Myocyte (in vitro differentiated cells): ENCODE measurements at places on chromosomes 2 and 18. TPM values are rescaled to one million over a fixed set of nuclear protein-coding genes. Genes with fewer than 3 reads are reported as not detected.

GRCh38 chr2:53768242-53768542 is 588 bp downstream of the CHAC2 start:
- no peak for DNase-seq

GRCh38 chr2:238322001-238322411 is 1.7 kb downstream of the TRAF3IP1 start:
- no peak for DNase-seq

The SKOR2 gene
- total RNA-seq = not detected in 2 replicates

The STARD6 gene
- not detected in 2 replicates for total RNA-seq

DNA sequence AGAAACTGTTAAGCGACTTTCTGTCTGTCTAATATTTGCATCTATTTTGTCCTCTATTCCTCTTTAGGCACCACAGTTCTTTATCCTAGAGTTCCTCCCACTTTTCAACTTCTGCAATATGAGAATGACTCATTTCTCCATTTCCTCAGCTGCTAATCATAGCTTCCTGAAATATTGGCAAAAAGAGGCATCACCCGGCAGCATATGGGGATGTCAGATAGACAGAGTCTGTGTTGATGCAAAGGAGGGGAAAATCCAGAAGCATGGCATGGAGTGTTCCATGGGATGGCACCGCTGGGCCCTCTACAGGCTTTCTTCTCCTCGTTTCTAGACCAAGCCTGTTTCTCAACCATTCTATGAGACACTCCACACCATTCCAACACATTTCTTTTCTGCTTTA is 93.4 kb downstream of the DOCK10 start:
- DNase-seq = no peak

The EFHD1 gene
- 0.29 TPM in 1 of 2 replicates, not detected in the other for total RNA-seq

DNA sequence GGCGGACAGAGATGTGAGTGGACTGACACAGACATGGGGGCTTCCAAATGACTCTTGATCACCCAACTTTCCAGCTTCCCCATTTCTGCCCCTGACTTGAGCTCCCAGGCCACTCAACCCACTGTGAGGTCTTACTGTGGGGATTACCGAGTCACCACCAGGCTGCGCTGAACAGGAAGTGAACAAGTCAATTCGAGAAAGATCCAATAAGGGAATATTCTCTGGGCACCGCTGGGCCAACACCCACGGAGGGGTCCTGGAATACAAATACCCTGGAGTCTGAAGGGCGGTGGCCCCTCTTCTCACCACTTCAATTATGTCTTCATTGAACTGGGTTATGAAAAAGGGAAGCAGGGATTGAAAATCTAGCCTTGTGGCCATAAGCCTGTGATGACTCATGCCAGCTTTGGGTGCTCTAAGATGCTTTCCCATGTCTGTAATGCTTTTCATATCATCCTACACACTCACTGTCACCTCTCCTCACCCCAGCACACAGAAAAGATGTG is 37.7 kb downstream of the BCL11A start:
- DNase-seq = no peak

GRCh38 chr2:71891155-71891554 is 256.5 kb downstream of the CYP26B1 start:
- no peak for DNase-seq

- DNase-seq = peak; percentile 90
These were observed 20.3 kb downstream of the KCNG2 start for GRCh38 chr18:79818036-79818435.

The FAM237A gene
- not detected in 2 replicates for total RNA-seq

DNA sequence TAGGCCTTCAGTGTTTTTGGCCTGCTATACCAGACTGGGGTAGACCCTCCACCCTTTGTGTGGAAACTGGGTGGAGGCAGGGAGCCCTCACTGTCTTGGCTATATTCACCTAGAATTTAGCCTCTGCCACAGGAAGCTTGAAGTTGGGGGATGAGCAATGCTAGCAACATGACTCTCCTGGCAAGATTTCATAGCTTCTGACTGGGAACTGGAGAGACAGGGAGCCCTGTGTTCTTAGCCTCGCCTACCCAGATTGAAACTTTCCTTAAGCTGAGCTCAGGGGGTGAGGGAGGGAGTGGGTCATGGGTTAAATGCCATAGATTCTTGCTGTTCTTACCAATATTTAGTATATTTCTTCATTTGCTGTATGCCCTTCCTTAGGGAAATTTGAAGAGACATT is 46.8 kb upstream of the FAM98A start:
- no peak for DNase-seq

- DNase-seq = no peak
These were observed 104.4 kb upstream of the DNMT3A start for GRCh38 chr2:25446122-25446521.

The UGT1A5 gene
- total RNA-seq = not detected in 2 replicates
